ENCODE measurements at places on chromosomes 1 and 21.

- no peak for DNase-seq
Measured at GRCh38 chr1:166673722-166674121, 165.6 kb upstream of the POGK start.

DNA sequence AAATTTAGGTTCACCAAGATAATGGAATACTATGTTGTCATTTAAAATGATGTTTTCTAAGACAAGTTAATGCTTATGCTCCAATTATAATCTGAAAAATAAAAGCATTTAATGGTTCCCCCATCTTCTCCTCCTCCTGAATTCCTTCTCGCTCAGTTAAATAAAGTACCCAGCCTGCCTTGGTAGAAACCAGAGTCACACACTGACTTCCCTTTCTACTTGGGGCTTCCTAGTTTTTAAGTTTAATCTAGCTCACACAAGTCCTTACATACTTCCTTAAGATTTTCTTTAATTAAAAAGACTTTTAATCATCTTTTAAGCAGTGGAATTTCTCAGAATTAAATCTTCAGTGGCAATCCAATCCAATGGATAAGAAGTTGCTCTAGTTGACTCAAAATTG is 32.9 kb downstream of the CD58 start:
- no peak for DNase-seq

GRCh38 chr1:5225707-5226704 is 571.6 kb downstream of the AJAP1 start:
- no peak for DNase-seq

DNA sequence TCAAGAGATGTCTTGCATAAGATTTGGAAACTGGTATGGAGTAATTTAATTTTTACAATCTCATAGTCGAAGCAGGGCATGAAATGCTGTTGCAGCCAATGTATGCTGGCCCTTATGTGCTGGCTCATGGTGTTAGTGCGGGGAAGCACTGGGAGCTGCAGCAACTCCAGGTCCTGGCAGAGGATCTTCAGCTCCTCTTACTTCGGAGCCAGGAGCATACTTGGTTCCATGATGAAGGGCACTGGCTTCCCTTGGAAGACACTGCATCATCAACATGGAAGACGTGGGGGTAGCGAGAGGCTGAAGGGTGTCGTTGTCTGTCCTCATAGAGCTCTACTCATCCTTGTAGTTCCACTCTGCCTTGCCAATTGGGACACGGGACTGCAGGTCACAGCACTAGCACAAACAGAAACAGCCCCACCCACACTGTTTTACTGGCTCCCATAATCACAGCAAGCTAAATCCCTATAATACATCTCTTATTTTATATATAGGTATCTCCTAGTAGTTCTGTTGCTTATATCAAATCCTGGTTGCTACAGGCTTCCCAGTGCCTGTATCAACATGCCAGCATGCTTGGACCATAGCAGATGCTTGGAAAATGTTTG is 22.4 kb downstream of the PLA2G2D start:
- DNase-seq: no peak

- no peak for DNase-seq
Measured at GRCh38 chr1:90779573-90779972, 62.5 kb upstream of the BARHL2 start.

Measured in foreskin melanocyte (primary cell).